ENCODE measurements at places on chromosomes 1 and 21. TPM values are rescaled to one million over a fixed set of nuclear protein-coding genes. Genes with fewer than 3 reads are reported as not detected.

GRCh38 chr1:22731924-22732720, 21.5 kb downstream of the EPHB2 start:
- DNase-seq: peak; percentile 60

DNA sequence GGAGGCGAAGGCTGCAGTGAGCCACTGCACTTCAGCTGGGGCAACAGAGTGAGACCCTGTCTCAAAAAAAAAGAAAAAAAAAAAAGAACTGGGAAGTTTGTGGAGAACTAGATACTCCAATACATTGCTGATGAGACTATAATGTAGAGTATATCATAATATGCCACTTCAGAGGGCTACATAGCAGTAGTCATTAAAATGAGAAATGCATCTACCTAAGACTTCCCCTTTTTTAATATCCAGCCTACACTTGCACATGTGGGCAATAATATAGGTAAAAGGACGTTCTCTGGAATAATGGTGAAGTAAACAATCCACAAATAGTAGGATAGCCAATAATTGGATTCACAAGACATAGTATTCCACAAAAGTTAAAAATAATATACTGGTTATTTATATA, 311.0 kb downstream of the HLX start:
- DNase-seq: no peak

TRABD2B gene
- not detected for polyA plus RNA-seq

GRCh38 chr1:115495625-115496024, 146.1 kb upstream of the VANGL1 start:
- peak; percentile 88 for DNase-seq

DNA sequence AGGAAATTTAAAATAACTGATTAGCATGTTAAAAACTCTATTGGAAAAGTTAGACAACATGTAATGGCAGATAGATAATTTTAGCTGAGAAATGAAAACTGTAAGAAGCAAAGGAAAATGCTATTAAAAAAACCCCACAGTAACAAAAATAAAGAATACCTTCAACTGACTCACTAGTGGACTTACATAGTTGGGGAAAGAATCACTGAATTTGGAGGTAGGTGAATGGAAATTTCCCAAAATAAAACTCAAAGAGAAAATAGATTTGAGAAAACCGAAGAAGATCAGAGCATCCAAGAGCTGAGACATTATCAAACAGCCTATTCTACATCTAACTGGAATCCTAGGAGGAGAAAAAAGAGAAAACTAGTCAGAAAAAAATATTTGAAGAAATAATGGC, 34.7 kb downstream of the PDE4B start:
- peak; percentile 65 for DNase-seq

GRCh38 chr1:111976842-111977241, 12.6 kb downstream of the KCND3 start:
- DNase-seq: no peak
